Activated T-helper 1 cell treated with anti-CD3 and anti-CD28 coated beads, Interleukin-12 subunit alpha, Interleukin-12 subunit beta, Interleukin-2, Interleukin-4 antibody, amounts not matched to agents 30 ng/mL and 10 ng/mL and 1 ng/mL, durations not matched to agents 14 hours and 24 hours and 36 hours (primary cell): ENCODE measurements at places on chromosomes 3 and 15.

DNA sequence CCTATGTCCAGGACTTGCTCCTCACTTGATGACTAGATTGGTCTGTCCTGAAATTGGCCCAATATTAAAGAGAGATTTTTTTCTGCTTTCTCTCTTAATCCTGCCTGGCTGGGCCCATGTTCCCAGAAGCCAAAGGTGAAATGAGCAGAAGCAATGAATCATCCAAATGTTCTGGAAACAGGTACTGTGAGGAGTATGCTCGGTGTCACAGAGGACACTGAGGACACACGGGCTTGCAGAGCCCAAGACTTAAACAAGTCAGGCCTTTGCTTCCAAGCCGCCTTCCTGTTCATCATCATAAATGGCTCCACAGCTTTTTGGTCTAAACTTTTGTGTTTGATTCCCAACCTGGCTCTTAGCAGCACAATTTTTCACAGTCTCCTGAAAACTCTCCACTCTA lies 31.4 kb downstream of the EIF3J start:
- DNase-seq, result no peak

- no peak for DNase-seq
Measured at GRCh38 chr3:108119398-108120104, 28.7 kb upstream of the CD47 start.

GRCh38 chr3:170058127-170058526 lies 20.3 kb downstream of the GPR160 start:
- DNase-seq, result no peak

DNA sequence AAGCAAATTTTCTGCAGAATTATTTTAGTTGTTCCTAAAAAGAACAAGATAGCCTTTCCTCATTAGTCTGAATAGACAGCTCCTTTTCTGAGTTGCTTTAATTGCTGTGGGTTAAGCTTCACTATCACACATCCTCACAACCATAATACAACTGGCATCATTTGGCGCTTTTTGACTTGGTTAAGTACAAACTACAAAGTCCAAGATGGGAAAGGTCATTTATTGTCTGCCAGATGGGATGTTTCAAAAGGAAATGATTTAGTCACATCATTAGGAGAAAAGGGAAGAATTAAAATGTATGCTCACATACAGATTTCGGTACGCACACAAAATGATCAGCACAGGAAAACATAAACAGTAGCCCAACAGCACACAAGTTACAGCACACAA lies 329.1 kb downstream of the RORA start:
- DNase-seq, result no peak

- DNase-seq, result no peak
Measured at GRCh38 chr15:85785887-85786780, 8.6 kb downstream of the KLHL25 start.

DNA sequence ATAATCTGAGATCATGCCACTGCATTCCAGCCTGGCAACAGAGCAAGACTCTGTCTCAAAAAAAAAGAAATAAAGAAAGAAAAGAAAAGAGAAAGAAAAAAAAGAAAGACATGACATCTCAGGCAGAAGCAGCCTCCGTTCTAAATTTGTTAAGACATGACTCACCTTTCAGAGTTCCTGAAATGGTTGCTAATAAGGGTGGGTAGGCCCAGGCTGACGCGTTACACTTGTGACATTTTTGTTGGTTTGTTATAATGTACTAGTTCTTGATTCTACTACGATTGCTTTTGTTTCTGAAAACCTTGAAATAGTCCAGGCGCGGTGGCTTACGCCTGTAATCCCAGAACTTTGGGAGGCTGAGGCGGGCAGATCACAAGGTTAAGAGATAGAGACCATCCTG lies 21.0 kb downstream of the SLC25A20 start:
- DNase-seq, result no peak

DNA sequence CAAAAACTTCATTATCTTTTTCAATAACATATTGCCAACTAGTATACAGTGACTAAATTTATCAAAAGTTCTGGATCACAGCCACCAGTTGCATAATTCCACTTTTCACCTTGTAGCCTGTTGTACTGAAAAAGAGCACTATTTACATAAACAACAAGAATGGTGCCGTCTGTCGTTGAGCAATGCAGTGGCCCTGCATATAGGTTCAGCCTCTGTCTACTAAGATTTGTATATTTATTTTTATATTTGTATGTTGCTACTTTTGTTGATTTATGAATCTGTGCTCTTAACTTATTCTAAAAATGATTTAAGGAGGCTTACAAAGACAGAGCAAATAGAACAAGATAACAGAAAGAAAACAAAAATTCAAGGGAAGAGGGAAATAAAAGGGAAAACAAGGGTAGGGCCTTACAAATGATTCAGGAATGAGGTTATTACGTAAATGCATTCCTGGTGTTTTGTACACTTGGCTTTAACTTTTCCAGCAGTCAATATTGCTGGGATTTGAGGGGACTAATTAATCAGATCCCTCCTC lies 257.6 kb upstream of the STT3B start:
- no peak for DNase-seq

DNA sequence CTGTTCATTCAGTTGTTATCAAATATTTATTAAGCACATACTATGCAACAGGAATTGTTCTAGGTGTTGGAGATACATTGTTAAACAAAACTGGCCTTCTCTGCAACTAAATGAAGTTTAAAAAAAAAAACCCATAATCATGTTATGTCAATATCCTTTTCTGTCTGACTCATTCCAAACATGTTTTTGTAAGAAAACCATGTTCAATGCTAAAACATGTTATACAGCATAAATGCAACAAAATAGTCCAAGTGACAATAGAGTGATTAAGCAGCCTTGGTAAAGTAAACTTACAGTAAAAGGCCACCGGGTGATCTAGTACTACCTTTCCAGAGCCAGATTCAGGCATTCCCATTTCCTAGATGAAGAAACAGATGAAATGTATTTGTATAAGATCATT lies 278.0 kb upstream of the NECTIN3 start:
- DNase-seq, result no peak

- no peak for DNase-seq
Measured at GRCh38 chr3:61443886-61444285, 117.5 kb upstream of the PTPRG start.

GRCh38 chr15:40253167-40253790 lies 14.4 kb downstream of the PAK6 start:
- DNase-seq, result no peak

- no peak for DNase-seq
Measured at GRCh38 chr3:189363590-189364255, 192.0 kb downstream of the TPRG1 start.

DNA sequence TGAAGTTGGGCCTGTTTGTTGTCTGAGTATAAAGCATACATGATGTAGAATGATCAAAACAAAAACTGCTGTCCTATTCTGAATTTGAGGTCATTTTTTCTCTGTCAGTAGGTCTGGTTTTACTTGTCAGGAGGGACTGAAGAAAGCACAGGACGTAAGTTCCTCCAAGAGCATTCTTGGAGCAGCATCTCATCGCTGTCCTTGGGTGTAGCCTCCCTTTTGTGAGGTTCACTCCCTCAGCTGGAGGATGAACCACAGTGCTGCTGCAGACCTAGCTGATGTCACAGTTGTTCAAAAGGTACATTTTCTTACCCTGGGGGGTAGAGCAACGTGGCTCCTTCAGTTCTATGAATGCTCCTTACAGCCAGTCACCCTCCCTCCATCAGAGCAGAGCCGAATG lies 490.0 kb upstream of the TBL1XR1 start:
- no peak for DNase-seq

DNA sequence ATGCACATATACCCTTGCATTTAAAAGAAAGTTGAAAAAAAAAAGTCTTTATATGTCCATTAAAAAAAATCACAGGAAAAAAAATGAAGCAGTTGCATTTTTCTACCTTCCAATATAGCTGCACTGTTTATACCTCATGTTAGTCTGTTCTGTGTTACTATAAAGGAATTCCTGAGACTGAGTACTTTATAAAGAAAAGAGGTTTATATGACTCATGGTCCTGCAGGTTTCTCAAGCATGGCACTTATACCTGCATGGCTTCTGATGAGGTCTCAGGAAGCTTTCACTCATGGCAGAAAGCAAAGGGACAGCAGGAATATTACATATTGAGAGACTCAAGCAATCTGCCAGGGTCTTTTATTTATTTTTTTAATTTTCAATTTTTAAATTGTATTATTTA lies 277.2 kb upstream of the BCHE start:
- DNase-seq, result no peak

- DNase-seq, result no peak
Measured at GRCh38 chr15:56496635-56497034, 31.7 kb upstream of the MNS1 start.

- DNase-seq, result no peak
Measured at GRCh38 chr3:197958346-197958745, 1.7 kb upstream of the LMLN start.

- no peak for DNase-seq
Measured at GRCh38 chr3:117515309-117515708, 805.7 kb downstream of the TUSC7 start.

- no peak for DNase-seq
Measured at GRCh38 chr3:198070871-198071270, 110.9 kb downstream of the LMLN start.

DNA sequence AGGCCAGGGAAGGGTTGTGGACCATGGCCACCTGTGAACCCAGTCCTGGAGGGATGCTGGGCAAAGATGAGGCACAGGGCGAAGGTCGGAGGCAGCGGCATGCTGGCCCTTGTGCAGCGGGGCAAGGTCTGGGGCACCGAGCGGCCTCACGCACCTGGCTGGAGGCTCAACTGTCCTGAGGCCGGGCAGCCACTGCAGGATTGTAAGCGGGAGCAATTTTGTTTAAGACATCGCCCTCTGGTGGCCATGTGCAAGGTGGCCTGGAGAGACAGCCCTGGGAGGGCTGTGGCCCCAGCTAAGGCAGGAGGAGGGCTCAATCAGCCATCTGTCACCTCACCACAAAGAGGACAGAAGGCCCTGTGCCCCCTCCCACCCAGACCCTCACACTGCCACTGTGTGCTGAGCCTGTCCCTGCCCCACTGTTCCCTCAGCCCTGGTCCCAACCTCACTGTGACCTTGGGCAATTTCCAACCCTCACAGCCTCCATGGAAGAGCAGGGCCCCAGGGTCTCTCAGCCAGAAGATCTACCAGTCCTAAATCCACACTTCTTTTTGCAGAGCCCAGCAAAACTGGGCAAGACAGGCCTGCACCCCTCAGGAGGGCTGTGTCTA lies 46.2 kb downstream of the TPRA1 start:
- peak; percentile 44 for DNase-seq

- DNase-seq, result no peak
Measured at GRCh38 chr3:139112230-139112558, 67.5 kb upstream of the PRR23C start.
